ENCODE measurements at places on chromosomes 4 and X. TPM values are rescaled to one million over a fixed set of nuclear protein-coding genes. Genes with fewer than 3 reads are reported as not detected.

DNA sequence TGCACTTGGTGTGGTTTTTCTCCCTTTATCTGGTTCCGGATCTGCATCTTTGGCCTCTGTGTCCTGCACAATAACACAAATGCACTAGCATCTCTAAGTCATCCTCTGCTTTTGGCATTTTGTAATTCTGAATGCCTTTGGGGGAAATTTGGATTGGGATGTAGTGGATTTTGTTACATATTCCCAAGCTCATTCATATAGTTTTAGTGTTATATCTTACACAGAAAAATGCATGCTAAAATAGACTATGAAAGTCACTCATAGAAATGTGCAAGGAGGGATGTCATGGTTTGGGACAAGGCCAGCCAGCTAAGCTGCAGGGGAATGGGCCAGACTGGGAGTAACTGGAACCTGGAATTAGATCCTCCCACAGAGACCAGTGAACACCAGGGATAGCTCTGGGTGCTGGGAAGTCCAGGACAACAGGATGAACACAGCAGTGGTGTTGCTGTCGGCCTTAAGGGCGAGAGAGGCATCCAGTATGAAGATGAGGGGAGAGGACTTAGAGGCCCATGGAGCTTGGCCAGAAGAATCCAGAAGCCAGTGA, 20.1 kb downstream of the ENPP6 start:
- no peak for DNase-seq

DNA sequence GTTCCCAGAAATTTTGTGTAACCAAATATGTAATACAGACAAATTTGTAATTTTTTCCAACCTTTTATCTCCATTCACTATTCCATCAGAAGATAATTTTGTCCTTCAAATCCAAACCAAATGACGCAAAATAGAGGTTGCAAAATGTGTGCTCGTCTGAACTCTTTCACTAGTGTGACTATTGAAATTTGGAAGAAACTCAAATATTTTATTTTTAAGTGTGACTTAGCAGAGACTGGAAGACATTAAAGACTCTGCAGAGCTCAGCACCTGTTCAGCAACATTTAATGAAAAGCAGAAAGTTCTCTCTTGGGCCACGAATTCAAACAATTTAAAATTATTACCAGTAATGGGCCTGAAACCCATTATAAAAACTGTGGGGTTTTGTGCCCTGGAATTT, 30.0 kb upstream of the APELA start:
- DNase-seq = no peak

DNA sequence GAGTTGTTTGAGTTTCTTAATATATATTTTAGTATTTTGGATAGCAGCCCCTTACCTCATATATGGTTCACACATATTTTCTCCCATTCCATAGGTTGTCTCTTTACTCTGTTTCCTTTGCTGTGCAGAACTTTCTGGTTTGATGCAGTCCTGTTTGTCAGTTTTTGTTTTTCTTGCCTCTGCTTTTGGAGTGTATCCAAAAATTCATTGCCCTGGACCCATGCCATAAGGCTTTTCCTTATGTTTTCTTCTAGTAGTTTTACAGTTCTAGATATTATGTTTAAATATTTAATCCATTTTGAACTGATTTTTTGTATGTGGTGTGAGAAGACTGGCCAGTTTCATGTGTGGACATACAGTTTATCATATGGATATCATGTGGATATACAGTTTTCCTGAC, 58.5 kb upstream of the NUDT6 start:
- no peak for DNase-seq

DNA sequence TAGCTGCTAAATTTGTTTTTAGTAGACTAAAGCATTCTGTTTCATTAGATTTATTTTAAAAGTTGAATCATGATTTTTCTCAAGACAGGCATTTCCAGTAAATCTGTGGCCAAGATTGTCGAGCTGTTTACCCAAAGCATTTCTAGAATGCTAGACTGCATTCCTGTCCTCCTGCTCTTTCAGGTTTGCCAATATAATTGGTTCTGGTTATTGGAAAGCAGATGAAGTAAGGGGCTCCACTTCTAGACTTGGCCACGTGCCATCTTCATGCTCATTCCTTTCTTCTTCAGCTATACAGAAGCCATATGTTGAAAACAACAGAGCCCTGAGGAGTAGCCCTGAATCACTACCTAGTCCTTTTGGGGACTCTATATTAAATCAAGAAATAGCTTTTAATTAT, 62.5 kb downstream of the PGRMC2 start:
- no peak for DNase-seq

GRCh38 chr4:184854673-184855072, 28.9 kb upstream of the ACSL1 start:
- DNase-seq = no peak

DNA sequence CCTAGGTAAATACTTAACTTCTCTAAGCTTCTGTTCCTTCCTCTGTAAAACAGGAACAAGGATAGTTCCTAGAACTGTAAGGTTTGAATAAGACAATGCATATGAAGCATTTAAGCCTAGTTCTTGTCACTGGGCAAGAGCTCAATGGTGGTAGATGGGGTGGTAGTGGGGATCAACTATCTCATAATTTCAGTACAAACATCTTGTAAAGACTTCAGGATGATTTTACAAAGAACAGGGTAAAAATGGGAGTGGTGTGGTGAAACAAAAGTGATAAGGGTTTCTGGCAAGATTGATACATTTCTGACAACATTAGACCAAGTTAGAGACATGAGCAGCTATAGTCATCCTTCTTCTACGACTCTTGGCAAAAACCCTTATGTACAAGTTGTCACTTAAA, 137.8 kb downstream of the SCFD2 start:
- DNase-seq = no peak

Gene NSUN7
- total RNA-seq = 16.3 TPM

Gene AWAT2
- not detected for total RNA-seq

Gene PHF8
- total RNA-seq = 34.2 TPM

Gene SPATA18
- 12.5 TPM for total RNA-seq

Gene HPGD
- 9.7 TPM for total RNA-seq

Gene GPRIN3
- 6.3 TPM for total RNA-seq
